Type B pancreatic cell (in vitro differentiated cells): ENCODE measurements at places on chromosomes 4 and X. TPM values are rescaled to one million over a fixed set of nuclear protein-coding genes. Genes with fewer than 3 reads are reported as not detected.

Gene MND1
- 3.8 and 15.2 TPM in 2 replicates for total RNA-seq

Gene HMX1
- 3.2 and 3.4 TPM in 2 replicates for total RNA-seq

Gene MAGEA2B
- total RNA-seq, result 1.1 TPM in 1 of 2 replicates, not detected in the other

Gene RTL5
- 16.1 and 21.9 TPM in 2 replicates for total RNA-seq

Gene GPR34
- not detected in 2 replicates for total RNA-seq

Gene TEX13C
- total RNA-seq, result not detected in 2 replicates

Gene CT45A5
- total RNA-seq, result not detected in 2 replicates

Gene GAB1
- total RNA-seq, result 27.0 and 33.5 TPM in 2 replicates

Gene CITED1
- 2.6 and 6.0 TPM in 2 replicates for total RNA-seq

- DNase-seq, result no peak
Measured at GRCh38 chr4:73070074-73070390, 516 bp upstream of the COX18 start.

DNA sequence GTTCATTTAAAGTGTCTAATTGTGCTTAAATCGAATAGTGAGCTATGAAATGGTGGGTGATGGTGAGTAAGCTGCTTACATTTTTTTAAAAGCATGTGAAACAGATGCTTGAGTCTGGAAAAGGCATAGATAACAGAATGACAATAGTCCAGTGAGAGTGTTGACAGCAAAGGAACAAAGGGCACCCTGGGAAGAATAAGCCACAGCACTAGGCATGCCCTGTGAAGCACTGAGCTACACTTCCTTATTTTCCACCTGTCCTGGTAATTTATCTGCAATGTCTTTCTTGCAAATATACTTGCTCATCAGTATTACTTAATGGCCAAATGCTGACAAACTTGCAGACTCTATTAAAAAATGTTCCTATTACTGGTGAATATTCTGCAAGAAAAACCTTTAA lies 168.7 kb downstream of the PRDM5 start:
- no peak for DNase-seq

GRCh38 chr4:152109531-152110509 lies 349.0 kb upstream of the GATB start:
- DNase-seq, result no peak

DNA sequence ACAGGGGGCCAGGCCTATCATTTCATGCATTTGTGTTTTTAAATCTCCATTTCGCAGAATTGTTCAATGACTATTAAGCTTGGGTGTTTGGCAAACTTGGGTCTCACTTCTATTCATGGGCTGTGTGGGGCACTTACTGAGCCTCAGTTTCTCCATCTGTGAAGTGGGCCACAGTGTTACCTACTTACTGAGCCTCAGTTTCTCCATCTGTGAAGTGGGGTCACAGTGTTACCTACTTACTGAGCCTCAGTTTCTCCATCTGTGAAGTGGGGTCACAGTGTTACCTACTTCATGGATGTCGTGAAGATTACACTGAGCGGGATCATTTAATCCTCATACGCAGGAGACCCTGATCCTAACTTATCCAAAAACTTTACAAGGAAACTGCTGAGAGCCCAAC lies 115.1 kb upstream of the STX18 start:
- no peak for DNase-seq

- no peak for DNase-seq
Measured at GRCh38 chrX:130321550-130321949, 18.2 kb upstream of the SLC25A14 start.

DNA sequence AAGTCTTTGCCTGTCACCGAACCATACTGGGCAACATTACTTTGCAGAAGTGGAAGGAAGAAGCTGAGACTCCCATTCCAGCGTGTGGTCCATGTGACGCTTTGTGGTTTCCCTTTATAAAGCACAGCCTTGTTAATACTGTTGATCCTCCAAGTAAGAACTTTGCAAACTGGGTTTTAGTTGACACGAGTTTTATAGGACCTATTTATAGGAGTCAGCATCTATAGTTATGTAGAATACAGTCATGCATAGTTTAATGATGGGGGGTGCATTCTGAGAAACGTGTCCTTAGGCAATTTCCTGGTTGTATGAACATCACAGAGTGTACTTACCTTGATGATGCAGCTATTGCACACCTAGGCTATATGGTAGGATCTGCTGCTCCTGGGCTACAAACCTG lies 1879.4 kb upstream of the TENM3 start:
- DNase-seq, result no peak

GRCh38 chr4:53779025-53779424 lies 187.7 kb upstream of the LNX1 start:
- no peak for DNase-seq

DNA sequence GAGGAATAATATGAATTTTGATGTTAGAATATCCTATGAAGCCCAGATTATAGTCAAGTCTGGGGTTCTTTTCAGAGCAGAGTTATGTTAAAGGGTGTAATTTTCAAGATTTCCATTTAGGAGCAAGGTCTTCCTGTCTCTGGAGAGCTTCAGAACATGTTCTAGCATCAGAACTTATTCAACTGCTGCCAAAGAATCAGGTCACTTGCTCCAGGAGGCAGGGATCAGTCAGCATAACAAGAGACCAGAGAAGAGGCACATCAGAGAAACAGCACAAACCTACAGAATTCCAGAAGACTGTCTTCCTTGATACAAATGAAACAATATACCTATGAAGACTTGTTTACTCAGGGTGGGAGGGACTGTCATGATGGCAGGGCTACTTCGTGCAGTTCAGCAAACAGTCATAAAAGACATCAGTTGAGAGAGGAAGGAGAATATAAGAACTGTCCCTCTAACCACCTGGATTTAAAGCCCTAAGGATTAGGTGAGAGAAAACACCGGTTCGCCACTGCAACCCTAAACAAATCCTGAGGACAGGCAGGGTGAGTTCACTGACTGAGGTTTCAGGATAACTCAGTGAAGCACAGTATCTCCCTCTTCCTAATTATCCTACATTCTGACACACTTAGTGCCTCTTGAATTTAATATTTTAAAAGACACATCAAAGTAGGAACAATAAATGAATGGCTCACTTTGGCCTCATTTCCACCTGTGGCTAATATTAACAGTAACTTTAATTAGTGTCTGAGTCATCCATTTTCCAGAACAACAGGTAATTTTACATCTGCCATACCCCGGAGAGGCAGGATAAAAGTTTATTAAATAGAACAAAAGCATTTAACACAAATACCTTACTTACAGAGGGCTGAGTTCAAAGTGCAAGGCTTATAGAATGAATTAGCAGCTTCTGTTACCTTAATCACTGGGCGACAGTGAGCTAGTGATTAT lies 93.0 kb downstream of the HDAC8 start:
- no peak for DNase-seq

DNA sequence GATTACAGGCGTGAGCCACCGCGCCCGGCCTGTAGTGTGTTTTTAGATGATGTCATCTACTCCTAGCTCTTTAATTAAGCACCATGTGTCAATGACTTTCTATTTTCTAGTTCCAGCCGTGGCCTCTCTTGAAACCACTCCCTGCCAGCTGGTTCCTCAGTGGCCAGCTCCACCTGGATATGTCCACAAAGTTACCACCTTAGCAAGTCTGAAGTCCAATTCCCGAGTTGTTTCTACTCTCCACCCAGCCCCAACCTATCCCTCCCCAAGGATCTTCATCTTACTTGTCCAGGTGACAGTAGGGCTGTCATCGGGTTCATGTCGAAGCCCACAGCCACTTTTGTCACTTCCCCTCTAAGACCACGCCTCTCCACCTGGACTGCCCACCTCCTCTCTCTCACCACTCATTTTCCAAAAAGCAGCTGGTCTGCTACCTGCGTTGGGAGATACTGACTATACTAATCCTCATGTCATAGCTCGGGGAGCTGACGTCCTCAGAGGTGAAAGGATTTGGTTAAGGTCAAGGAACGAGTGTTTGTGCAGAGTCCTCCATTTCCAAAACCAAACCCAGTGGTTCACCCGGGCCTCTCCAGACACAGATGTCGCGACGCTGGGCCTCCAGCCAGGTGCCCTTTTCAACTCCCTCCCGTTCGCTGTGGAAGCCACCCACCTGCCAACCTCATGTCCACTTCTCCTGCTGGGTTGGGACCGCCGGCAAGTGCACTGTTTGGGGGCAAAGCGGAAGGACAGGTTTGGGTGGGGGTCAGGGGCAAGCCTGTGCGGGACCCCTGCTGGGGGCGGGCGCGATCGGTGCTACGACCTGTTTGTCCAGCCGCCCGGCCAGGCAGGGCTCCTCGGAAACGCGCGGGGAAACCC lies 704 bp downstream of the FAM3A start:
- DNase-seq, result no peak

DNA sequence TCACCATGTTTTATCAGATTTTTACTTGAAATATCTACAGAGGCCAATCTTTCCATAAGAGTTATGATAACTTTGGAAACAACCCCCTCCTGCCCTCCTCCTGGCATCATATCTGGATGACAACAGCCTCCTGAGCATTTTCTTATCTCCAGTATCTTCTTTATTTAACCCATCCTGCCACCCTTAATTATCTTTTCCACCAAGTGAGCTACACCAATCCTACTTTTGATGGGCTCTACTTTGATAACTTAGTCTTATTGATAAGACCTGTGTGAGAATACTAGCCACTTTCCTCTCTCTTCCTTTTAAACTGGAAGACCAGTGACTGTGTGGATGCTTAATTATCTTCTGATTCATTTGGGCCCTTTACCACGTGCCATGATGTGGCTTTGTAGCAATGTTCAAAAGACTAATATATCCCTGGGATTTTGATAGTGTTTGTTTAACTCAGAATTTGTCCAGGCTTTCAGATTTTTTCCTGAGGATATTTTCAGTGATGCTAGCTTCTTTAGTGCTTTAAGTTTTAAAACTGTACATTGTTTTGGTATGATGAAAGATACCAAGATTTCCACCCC lies 330.1 kb upstream of the GIMD1 start:
- no peak for DNase-seq

DNA sequence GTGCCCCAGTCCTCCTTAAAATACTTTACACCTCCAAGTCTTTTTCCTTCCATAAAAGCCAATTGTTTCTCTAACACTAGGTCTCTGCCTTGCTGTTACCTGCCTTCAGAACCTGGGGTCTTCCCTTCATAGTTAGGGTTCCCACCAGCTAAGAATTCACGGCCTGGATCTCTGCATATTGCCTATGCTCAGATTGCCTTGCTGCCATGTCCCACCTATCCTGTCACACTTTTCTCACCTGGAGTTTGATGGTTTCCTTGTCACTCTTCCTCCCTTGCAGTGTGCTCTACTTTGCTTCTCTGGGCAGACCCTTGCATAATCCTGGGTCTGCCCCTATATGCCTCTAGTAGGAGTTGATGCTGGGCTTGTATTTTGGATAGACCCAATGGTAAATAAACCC lies 36.6 kb upstream of the TMPRSS11E start:
- DNase-seq, result no peak

GRCh38 chr4:173464481-173464880 lies 65.5 kb downstream of the HAND2 start:
- DNase-seq, result no peak

DNA sequence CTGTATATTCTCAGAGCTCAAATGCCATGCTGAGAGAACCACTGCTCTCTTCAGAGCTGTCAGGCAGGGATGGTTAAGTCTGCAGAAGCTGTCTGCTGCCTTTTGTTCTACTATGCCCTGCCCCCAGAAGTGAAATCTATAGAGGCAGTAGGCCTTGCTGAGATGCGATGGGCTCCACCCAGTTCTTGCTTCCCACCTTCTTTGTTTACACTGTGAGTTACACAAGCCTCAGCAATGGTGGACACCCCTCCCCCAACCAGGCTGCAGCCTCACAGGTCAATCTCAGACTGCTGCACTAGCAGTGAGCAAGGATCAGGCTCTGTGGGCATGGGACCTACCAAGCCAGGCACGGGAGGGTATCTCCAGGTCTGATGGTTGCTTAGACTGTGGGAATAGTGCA lies 271.6 kb downstream of the CENPC start:
- DNase-seq, result no peak

GRCh38 chrX:34909151-34909550 lies 33.4 kb upstream of the FAM47B start:
- no peak for DNase-seq

DNA sequence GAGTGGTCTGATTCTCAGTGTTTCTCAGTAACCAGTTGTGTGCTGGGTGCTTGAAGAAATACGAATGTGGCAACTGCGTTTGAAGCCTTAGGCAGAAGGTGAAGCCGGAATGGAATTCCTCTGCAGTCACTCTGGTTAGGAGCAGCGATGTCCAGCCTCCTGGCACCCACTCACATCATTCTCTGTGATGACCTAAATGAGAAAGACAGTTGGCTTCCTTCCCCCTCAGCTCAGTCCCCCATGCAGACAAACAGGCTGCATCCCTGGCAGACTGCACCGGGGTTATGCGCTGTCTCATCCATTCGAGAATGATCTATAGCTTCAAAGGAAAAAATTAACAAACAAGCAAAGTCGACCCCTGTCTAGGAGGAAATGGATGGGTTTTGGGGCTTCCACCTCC lies 170.1 kb upstream of the SCML1 start:
- DNase-seq, result no peak

- DNase-seq, result no peak
Measured at GRCh38 chr4:74230902-74231499, 73.1 kb downstream of the MTHFD2L start.

GRCh38 chr4:129335818-129336217 lies 239.9 kb downstream of the C4orf33 start:
- DNase-seq, result no peak

DNA sequence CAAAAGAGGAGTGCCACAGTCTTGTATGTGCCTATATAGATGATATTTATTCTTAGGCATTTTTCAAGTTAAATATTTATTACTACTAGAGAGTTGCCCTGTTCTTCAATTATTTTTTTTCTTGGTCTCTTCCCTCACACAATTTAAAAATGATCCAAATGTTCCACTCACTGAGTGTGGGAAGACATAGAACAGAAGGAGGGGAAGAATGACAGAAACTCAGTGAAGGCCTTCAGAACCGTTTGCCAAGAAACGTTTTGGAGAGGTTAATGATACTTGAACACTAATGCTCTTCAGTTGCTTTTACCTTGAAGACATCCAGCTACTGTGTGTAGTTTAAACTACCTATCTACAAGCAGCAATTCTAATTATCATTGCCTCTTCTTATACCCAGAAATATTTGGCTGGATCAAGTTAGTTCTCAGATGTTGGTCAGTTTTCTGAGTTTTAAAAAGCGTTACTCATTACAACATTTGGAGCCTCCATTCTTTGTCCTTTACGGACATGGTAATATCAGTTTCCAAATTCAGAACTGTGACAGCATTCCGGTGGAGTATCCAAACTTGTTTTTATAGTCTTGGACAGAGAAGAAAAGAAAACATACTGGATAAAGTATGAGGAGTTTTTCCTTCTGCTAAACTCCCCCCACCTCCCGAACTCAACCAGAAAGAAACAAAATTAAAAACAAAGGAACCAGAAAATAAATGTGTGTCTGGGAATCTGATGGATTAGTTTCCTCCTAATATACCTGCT lies 389.7 kb downstream of the SPRY1 start:
- DNase-seq, result no peak

DNA sequence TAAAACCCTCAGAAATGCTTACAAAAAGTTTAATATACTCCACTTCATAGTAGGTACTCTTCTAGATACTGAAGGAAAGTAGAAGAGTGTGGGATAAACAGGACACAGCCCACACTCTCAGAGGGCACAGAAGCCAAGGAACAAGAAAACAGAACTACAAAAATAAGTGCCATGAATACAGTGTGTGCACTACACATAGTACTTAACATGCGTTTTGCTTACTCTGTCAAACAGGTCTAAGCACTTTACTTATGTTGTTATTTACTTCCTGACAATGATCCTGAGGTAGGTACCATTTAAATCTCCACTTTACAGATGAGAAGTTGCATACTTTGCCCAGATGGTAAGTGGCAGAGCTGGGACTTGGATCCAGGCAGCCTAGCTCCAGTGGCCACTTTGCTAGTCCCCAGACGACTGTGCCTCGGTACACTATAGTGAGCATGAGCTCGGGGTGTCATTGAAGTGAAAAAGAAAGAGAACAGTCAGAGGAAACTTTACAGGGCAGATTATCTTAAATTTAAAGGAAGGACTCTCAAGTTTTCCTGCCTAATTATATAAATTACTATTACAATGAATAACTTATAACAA lies 120.3 kb downstream of the BANK1 start:
- DNase-seq, result no peak
